ENCODE measurements at places on chromosomes 12 and 14. TPM values are rescaled to one million over a fixed set of nuclear protein-coding genes. Genes with fewer than 3 reads are reported as not detected.

DNA sequence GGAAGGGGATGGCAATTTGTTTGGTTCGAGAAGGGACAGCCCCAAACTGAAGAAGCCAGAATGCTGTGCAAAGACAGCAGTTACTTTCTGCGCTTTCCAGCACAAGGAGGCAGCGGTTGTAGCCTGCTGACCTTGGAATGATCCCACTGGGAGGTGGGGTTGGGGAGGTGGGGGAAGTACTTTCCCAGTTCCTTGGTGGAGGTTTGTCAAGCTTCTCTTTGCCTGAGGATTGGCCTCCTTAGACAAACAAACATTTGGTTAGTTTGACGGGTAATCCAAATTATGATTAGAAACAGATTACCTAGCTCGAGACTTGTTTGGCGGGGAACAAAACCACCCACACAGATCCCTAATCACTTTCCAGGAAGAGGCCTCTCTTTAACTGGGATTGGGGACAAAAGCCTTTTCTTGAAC, 79.1 kb upstream of the EGLN3 start:
- H3K27me3 ChIP-seq = no peaks in the 10 kb centered on the region
- no peak for DNase-seq
- no peaks in the 10 kb centered on the region for H3K36me3 ChIP-seq
- no peaks in the 10 kb centered on the region for H3K4me1 ChIP-seq

DNA sequence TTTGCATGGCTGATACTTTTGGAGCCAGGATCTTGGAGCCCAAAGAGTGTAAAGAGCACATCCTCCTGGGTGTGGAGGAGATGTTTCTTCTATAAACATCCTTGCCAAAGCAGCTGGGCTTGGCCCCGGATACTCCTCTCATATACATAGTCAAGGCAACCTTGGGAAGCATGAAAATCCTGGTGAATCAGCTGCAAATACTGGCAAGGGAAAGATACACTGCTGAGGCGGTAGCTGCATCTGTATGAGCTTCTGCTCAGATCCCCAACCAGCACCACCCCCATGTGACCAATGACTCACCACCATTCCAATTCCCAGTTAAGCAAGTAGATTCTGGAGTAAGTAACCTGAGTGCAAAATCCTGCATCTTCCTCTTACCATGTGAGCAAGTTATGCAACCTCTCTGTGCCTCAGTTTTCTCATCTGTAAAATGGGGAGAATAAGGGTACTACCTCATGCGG, 567.4 kb downstream of the MED13L start:
- no peak overlapping the region for H3K4me3 ChIP-seq
- H3K27ac ChIP-seq = no peak overlapping the region
- DNase-seq = no peak
- H3K27me3 ChIP-seq = no peaks in the 10 kb centered on the region
- no peaks in the 10 kb centered on the region for H3K36me3 ChIP-seq
- no peaks in the 10 kb centered on the region for H3K4me1 ChIP-seq

- H3K36me3 ChIP-seq = peaks cover 3% of the 10 kb centered on the region
- no peak overlapping the region for H3K27ac ChIP-seq
- H3K4me3 ChIP-seq = no peak overlapping the region
- H3K27me3 ChIP-seq = no peaks in the 10 kb centered on the region
Observed at GRCh38 chr14:68158640-68159039, 339.1 kb downstream of the RAD51B start.

LHX5 gene
- not detected for total RNA-seq

GRCh38 chr12:117699118-117699517, 269.7 kb downstream of the KSR2 start:
- H3K36me3 ChIP-seq = no peaks in the 10 kb centered on the region
- H3K27me3 ChIP-seq = no peaks in the 10 kb centered on the region
- H3K27ac ChIP-seq = no peak overlapping the region
- DNase-seq = no peak
- H3K4me3 ChIP-seq = no peak overlapping the region

GRCh38 chr14:92400579-92401444, 77.8 kb downstream of the SLC24A4 start:
- no peak for DNase-seq
- no peaks in the 10 kb centered on the region for H3K27me3 ChIP-seq
- H3K4me3 ChIP-seq = peak overlapping the region; percentile 29
- H3K36me3 ChIP-seq = no peaks in the 10 kb centered on the region
- peaks cover 32% of the 10 kb centered on the region for H3K4me1 ChIP-seq

GRCh38 chr14:64681796-64682710, 22.2 kb upstream of the PLEKHG3 start:
- H3K27ac ChIP-seq = no peak overlapping the region
- no peaks in the 10 kb centered on the region for H3K27me3 ChIP-seq
- no peaks in the 10 kb centered on the region for H3K36me3 ChIP-seq
- no peaks in the 10 kb centered on the region for H3K4me1 ChIP-seq

All from activated B cell treated with CpG ODN at 0.5 μM for 24 hours (primary cell).